Activated T-cell treated with anti-CD3 and anti-CD28 coated beads, Interleukin-2, amount 50 U/mL, for 1 hour (primary cell): ENCODE measurements at places on chromosomes 13 and 19.

- DNase-seq: no peak
Measured at GRCh38 chr13:113616991-113617749, 32.6 kb downstream of the TFDP1 start.

DNA sequence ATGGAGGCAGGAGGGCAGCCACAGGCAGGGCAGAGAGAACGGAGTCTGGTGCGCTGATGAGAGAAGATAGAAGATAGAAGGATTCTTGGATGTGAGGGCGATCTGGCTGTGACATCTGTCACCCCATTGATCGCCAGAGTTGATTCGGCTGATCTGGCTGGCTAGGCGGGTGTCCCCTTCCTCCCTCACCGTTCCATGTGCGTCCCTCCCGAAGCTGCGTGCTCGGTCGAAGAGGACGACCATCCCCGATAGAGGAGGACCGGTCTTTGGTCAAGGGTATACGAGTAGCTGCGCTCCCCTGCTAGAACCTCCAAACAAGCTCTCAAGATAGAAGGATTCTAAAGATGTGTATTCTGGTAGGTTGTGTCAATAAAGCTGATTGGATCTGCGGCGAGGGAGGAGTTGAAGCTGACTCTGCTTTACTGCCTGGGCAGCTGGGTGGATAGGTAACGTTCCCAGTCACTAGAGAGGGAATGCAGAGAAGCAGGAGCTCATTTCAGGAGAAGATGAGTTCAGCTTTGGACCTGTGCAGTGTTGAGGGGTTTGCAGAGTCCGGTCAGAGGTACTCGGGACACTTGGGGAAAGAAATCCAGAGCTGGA is 5.1 kb downstream of the UBAC2 start:
- no peak for DNase-seq

DNA sequence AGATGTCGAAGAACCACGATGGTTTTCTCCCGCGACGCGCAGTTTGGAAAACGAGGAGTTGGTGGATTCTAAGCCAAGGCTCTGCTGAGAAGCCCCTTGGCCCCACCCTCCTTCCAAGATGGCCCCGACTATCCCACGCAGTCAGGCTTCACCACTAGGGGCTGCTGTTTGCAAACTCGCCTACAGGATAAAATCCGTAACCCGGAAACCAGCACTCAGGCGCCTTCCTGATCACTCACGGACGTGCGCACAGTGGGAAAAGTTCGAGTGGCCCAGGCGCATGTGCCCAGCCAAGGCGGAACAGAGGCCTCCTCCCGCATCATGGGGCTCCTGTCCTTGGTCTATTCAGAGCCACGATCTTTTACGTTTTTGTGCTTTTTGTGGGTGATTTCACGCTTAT is 19.2 kb upstream of the UQCR11 start:
- peak; percentile 64 for DNase-seq

GRCh38 chr13:113184568-113185440 is 23.7 kb downstream of the PCID2 start:
- no peak for DNase-seq

DNA sequence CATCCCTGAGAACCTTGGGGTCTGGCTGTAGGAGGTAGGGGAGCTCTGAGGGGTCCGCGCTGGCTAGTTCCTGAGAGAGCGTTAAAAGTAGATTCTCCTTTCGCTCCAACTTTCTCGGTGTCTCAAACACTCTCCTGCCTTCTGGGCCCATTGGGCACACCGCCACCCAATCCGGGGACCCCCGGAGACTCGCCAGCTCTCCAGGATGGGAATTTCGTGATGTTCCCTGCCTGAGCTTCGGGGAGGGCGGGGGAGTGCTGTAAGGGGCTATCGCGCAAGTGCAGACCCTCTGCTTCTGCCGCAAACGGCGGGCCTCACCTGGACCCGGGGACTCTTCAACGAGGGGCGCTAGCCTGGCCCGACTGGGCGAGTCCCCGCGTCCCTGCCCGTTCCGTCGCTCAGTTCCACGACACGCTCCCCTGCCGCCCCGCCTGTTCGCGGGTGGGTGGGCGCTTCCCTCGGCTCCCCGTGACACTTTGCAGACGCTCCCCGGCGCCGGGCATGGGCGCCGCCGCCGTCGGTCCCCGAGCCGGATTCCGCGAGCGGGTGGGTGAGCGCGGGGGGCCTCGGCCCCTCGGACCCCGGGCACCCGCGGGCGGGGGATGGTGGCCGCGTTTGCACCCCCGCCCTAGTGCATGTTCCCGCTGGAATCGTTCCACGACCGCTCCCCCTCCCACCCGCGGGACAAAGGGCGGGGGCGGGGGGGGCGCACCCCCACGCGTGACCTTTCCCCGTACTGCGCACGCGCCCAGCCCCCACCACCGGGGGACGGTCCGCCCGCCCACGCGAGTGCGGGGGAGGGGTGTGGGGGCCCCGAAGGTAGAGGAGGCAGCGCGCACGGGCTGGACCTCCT is at the start of gene CCDC106:
Gene CCDC106, plus strand, starts transcription at position 481 of the 853 bp plus-strand sequence. CDS start 835 bp downstream, outside the sequence.
- peak; percentile 72 for DNase-seq

GRCh38 chr13:89454681-89455080 is 1783.5 kb downstream of the SLITRK5 start:
- DNase-seq: no peak

DNA sequence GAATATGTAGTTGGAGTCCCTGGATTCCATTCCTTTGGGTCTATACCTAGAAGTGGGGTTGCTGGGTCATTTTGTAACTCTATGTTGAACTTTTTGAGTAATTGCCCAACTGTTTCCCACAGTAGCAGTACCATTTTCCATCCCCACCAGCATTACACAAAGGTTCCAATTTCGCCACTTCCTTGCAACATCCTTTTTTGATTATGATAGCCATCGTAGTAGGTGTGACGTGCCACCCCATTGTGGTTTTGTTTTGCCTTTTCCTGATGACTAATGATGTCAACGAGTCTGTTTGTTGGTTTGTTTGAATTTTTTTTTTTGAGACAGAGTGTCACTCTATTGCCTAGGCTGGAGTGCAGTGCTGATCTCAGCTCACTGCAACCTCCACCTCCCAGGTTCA is 3.3 kb upstream of the PEX11G start:
- no peak for DNase-seq

DNA sequence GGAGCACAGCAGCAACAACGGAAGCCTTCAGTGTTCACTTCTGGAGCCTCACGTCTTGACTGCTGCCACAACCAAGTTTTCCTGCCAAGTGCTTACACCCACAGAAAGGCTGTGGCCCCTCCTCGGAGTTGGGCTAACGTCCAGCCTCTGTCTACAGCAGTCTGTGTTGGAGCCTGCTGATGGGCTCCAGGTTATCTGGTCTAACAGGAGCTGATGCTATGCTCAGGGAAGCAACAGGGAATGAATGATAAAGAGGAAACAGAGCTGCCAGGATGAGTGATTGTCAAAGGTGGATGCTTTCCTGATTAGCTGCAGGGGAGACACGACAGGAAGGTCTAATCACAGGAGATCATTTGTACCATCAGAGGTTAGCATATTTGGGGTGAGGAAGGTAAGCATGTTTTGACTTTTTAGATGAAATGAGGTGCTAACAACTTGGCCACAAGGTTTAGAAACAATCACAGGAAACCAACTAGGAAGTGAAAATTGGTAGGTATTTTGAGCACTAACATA is 53.8 kb upstream of the RCBTB2 start:
- no peak for DNase-seq

GRCh38 chr13:52319876-52320275 is 86.1 kb downstream of the THSD1 start:
- no peak for DNase-seq

DNA sequence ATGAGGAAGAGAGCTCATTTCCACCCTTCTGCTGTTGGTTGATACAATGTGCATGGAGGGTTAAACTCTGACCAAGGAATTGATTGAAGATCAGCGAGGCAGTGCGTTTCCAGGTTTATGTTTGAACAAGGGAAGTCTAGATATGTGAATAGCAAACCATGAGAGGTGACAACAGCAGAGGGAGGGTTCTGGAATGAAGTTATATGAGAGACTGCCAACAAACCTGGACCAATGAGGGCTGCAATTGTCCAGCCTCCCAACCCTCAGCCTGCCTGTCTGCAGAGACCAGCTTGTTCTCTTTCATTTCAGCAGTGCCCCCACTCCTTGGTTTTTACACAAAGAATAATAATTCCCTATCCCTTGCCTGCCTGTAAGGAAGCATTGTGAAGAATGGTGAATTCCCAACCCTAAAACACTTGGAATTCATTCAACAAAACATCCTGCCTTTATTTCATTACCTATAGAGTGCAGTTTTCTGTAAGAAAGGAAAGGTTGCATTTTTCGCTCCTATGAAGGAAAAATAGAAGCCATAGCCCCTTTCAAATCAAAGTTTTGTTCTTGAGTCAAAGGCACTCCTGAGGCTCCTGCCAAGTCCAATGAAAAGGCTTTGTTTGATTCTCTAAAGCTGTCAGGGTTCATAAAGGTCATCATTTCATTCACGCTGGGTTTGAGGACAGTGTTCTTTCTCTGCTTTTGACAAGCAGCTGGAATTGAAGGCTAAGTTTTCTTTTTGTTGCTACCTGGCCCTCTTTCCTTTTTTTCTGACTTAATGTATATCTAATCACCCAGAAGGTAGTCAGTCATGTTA is 53.6 kb upstream of the ABCC4 start:
- no peak for DNase-seq
